Kidney (tissue), 22 donors: ENCODE measurements at places on chromosomes 3 and 15. TPM values are rescaled to one million over a fixed set of nuclear protein-coding genes. Genes with fewer than 3 reads are reported as not detected.

GRCh38 chr3:72593881-72594397 is 254.3 kb downstream of the SHQ1 start:
- no peak for DNase-seq

GRCh38 chr15:90249203-90249863 is at the start of gene TTLL13:
TSS of gene TTLL13 (plus strand) at chr15:90249556. CDS start at chr15:90250631, 1,075 bp downstream.
- peak; percentile 96 for DNase-seq

DNA sequence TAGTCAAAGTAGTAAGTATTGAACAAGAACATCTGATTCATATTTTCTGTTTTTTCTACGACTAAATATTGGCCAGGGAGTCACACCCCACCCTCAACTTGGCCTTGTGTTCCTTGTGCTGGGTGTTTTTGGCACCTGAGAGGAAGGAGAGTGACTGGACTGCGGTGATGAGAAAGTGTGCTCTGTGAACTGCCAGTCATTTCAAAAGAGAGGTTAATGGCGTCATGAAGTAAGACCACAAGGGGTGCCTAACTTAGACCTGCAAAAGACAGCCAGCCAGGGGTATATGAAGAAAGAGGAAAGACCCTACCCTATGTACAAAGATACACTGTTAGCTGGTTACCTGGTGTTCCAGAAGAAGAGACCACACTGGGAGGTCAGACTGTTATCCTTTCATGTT is 58.4 kb upstream of the COL8A1 start:
- DNase-seq, result no peak

DNA sequence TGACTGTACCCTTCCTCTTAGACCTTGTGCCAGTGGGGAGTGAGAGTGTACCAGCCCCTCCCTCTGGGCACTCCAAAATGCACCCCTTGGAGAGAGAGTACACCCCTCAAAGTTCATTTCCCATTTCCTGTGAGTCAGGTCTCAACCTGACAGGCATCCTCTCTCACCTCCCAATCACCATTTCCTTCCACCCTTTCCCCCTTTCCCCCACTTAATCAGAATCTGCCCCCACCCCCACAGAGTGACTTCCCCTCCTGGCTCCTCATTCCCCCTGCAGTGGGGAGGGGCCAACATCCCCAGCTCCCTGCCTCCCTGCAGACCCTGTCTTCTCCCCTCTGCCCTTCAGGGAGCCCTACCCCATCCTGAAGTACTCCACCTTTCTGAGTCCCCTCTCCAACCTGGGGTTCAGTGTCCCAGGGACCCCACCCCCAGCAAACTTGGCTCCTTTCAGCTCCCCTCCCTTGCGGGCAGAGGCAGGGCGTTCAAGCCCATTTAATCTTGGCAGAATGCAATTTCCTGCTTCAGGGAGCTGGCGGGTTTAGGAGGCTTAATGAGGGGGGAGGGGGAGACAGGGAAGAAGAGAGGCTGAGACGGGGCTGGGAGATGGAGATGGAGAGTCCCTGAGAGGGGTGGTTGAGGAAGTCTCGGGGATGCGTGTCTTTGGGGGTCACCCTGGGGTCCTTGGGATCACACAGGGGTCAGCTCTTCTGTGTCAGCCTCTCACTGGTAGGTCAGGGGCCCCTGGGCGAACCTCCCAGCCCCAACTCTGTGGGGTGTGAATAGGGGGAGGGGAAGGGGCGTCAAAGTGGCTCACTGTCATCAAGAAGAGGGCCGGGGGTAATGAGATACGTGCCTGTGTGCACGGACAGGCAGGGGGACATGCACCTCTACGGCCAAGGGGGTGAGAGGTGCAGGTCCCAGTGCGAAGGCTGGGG is 16.6 kb upstream of the SEMA3F start:
- peak; percentile 94 for DNase-seq

The ERICH6 gene
- not detected for polyA plus RNA-seq

The SEMA3B gene
- polyA plus RNA-seq, result 99.9 TPM
